ENCODE measurements at places on chromosomes 11 and 22. TPM values are rescaled to one million over a fixed set of nuclear protein-coding genes. Genes with fewer than 3 reads are reported as not detected.

- DNase-seq = peak; percentile 93
Measured at GRCh38 chr22:19291580-19292457, at the start of gene CLTCL1. CLTCL1 (minus strand) TSS chr22:19291719; CDS start chr22:19291641, 78 bp downstream.

DNA sequence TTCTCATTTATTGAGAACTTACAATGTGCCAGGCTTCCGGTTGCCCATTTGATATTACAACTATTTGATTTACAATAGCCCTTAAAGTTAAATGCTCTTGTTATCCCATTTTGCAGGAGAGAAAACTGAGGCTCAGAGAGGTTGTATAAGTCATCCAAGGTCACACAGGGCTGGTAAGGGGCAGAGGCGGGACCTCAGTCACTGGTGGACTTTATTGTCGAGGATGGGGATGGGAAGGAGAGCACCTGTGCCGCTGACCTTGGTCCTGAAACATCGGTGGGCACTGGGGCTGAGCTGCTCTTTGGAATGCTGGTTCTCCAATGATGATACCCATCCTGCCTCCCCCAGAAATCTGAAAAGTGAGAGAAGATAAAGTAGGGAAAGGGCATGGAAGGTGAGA is 265.4 kb downstream of the MIAT start:
- no peak for DNase-seq

DNA sequence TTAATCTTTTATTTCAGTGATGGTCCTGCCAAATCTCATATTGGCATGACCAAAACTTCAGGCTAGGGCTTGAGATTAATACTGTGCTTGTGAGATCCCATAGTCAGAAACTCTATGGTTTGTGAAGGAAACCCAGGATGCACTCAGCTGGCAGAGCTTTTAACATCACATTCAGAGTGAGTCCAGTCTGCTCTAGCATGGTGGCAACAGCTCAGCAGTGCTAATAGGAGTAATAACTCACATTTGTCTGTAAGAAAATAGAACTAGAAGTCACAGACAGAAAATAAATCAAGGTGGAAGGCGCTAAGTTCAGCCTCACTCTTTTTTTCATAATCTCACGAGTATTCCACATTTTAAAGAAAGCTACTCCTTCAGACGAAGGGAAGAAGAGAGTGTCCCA is 549.3 kb upstream of the TENM4 start:
- no peak for DNase-seq

DNA sequence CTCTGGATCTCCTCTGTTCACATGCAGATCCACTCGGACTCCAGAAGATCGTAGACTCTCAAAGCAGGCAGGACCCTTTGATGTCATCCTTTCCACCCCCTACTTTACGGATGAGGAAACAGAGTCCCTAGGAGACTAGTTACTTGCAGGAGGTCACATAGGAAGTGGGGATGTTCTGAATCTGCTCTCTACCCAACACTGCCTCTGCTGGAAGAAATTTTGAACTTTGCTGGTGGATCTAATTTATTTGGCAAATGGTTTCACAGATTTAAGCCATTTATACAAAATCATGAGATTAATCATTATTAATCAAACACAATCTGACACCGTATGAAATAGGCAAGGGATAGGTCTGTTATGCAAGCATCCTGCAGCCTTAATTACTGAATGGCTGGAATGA is 55.0 kb upstream of the USP47 start:
- peak; percentile 42 for DNase-seq

DNA sequence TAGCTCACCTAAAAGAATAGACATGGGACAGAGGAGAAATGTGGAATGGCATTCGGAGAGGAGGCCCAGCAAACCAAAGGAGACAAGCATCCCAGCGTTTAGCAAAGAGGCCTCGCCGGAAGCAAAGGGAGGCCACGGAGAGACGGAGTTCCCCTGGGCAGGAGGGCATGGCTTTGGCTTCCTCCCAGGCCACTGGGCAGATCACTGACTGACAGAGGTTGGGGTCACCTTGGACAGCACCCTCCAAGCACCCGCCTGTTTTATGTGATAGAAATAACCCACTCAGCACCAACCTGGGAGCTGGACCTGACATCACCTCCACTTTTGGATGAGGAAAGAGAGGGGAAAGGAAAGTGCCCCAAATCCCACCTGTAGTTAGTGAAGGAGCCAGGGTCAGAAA is 434.1 kb downstream of the BRD1 start:
- DNase-seq = no peak

DNA sequence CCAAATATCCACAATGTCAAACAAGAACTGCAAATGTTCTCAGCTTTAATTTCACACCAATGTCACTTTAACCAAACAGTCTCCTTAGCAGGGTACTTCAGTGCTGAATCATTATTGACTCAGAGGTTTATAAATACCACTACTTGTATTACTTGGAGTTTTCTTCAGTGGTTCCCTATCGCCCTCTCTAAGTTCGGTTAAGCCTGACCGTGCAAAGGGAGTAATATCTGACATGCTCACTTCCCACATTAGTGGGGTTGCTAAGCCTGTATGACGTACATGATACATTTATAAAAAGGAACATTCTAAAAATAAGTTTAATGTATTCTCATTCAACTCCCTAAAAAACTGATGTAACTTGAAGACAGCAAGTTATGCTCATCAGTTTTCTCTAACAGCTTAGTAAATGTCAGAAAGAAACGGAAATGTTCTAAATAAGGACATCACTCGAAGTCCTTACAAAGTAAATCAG is 93.1 kb upstream of the ZC3H12C start:
- DNase-seq = no peak

GRCh38 chr11:73306069-73306841 is 1.8 kb upstream of the ARHGEF17 start:
- DNase-seq = no peak

- DNase-seq = no peak
Measured at GRCh38 chr22:23403720-23404688, 176.1 kb downstream of the IGLL1 start.

GRCh38 chr11:73660497-73661034 is 14.2 kb downstream of the PLEKHB1 start:
- DNase-seq = no peak

- DNase-seq = no peak
Measured at GRCh38 chr11:75571625-75572024, 9.6 kb downstream of the SERPINH1 start.

GRCh38 chr11:70104419-70104818 is 26.3 kb downstream of the ANO1 start:
- no peak for DNase-seq

DNA sequence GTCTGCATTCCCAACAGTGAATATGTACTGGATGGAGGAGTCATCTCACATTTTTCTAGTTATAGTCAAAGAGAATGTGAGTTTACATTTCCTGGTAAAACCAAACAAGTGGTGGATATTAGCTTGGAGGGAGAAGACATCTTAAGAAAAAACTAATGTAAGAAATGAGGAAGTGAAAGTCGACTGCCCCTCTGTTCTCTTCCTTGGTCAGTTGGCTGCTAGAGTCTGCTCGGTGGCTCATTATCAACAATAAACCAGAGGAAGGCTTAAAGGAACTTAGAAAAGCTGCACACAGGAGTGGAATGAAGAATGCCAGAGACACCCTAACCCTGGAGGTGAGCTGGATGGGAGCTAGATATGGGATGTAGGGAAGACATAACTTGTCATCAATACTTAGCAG is 5.8 kb downstream of the SLC22A9 start:
- DNase-seq = no peak

DNA sequence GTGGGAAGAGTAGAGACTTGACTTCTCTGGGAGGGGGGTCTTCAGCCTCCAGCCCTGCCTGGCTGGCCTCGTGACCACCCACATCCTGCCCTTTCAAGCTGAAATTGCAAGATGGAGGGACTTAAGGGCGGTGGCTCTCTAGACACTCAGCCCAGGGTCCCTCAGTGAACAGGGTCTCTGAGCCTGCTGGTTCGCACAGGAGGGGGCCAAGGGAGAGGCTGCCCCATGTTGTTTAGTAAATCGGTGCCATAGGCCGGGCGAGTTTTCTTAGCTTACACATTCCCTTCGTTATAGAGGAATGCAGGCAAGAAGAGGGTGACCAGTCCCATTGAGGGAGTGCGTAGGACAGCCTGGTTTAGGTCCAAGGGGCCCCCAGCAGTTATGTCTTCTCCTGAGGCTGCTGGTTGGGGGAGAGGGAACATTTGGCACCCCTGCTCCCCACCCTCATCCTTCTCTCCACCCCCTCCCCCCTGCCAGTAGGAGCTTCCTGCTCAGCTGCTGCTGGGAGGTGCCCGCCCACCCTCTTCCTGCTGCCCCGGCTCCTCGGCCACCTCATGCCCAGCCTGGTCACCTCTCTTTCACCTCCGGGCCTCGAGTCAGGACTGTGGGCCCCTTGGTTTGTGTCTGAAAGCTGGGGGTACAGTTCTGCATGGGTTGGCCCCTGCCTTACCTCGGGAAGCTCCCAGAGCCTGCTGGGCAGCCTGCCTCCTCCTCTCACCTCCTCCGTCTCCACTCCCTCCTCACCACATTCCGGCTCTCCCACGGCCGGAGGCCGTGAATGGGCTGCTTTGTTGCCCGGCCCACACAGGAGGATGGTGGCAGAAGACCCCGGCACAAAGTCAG is 3.9 kb downstream of the FRMD8 start:
- DNase-seq = no peak

DNA sequence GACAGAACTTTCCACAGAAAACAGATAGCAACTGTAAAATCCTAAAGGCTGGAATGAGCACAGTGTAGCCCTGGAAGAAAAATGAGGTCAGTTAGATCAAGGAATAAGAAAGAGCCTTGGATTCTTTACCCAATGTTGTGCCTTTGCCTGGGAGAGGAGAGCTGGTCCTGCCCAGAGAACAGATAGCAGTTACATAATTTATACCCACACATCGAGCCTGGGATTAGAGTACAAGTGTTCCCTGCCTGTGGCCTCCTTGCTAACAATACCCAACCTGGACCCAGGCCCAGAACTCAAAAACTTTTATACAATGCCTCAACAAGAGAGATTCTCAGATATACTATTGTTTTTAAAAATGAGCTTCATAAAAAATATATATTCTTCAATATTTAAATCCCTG is 1998.4 kb downstream of the LRRC4C start:
- DNase-seq = no peak

Gene MUC5AC
- total RNA-seq = under 0.01 TPM

Gene MYRF
- under 0.01 TPM for total RNA-seq

Gene ZNF70
- 6.5 TPM for total RNA-seq

Gene ACRV1
- not detected for total RNA-seq

Gene PDGFB
- 12.3 TPM for total RNA-seq

Gene DEFB131B
- not detected for total RNA-seq

Gene CRACR2B
- 7.4 TPM for total RNA-seq
